ENCODE measurements at places on chromosomes 11 and 22.
A peak's percentile ranks its signal among the peaks of the same experiment; 100 is the strongest.

- no peak for DNase-seq
These were observed 55.4 kb downstream of the ELFN2 start for GRCh38 chr22:37371911-37372310.

GRCh38 chr11:44780940-44781631, 54.3 kb downstream of the TSPAN18 start:
- no peak for DNase-seq

DNA sequence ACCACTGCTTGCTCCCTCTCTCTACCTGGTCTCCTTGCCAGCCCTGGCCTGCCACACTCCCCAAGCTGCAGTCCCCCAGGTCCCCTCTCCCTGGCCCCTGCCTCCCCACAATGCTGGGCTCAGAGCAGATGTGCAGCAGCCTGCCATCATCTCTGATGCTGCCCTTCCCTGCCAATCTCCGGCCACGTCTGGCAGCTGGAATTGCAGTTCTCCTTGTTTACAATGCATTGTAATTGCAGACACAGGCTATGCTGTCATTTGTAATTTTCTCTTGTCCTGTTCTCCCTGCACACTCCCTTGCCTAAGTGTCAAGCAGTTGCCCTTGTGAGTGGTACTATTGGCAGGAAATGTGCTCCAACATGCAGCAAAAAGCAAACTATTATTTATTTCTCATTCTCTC, 222.3 kb downstream of the NTM start:
- DNase-seq = no peak

- no peak for DNase-seq
These were observed 39.3 kb upstream of the SPON1 start for GRCh38 chr11:13923182-13923581.

- DNase-seq = no peak
These were observed 12.8 kb downstream of the MOB2 start for GRCh38 chr11:1473786-1474185.

DNA sequence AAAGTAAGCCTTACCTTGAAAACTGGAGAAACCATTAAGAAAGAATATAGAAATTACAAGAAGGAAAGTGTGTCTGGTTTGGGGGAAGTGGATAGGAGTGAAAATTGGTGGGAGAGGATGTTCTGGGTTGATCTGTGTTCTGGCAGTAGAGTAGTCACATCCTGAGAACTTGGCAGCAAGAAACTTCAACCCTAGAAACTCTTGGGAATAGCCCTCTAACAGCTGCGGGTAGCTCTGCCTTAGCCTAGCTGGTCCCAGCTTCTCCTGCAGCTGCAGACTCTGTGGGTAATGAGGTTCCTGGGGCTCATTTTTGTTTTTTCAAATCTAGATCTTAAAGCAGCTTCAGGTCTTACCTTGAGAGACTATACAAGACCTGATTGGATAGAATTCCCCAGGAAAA, 24.2 kb upstream of the OR6X1 start:
- no peak for DNase-seq

DNA sequence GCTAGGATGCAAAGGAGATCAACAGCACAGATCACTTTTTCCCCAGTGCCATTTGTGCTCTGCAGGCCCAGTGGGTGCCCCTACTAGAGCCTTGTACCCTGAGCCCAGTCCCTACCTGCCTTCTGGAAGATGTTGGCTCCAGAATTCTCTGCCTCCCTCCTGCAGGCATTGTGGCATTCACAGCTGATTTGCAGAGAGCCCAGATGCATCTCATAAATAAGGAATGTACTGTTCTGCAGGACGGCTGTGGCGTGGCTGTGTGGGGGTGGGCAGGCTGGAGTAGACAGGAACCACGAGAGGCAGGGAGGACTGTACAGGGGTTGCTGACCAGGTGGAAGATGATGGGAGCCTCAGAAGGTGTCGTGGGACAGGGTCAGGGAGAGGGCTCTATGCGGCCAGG, 11.2 kb upstream of the MIAT start:
- no peak for DNase-seq

DNA sequence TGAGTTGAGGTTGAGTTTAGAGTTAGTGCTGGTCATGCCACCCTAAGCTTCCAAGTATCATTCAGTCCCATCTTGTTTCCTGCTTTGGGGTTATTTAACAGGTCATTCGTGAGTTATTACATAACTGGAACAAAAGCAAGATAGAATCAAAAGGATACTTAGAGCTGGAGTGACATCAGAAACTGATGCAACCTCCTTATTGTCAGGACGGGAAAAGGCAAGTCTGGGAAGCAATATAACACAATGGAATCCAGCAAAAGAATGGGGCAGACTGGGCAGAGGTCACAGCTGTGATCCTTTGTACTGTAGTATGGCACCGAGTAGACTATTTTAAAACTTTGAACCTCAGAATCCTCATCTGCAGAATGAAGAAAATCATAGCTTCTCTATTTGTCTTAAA, 4.4 kb upstream of the PRSS23 start:
- no peak for DNase-seq

GRCh38 chr11:122773781-122774266, 64.5 kb upstream of the CRTAM start:
- DNase-seq = no peak

DNA sequence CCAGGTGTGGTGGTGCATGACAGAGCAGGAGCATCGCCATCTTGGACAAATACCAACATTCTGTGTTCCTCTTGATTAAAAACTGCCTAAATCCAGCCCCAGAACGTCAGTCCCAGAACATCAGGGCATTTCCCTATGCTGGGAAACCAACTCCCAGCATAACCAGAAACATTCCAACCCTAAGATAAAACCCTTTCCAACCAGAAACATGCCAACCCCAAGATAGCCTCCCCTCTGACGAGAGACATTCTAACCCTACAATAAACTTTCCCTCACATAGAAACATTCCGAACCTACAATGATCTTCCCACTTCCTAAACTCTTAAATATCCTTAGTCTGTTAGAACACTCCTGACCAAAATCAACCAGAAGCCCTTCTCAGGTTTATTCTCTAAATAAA, 11.6 kb downstream of the PLAAT4 start:
- no peak for DNase-seq

- peak; percentile 60 for DNase-seq
These were observed 2.9 kb downstream of the RPL3 start for GRCh38 chr22:39316440-39317083.

Measured in activated CD4-positive, alpha-beta T cell treated with anti-CD3 and anti-CD28 coated beads for 24 hours (primary cell).